ENCODE measurements at places on chromosomes 3 and 15.

DNA sequence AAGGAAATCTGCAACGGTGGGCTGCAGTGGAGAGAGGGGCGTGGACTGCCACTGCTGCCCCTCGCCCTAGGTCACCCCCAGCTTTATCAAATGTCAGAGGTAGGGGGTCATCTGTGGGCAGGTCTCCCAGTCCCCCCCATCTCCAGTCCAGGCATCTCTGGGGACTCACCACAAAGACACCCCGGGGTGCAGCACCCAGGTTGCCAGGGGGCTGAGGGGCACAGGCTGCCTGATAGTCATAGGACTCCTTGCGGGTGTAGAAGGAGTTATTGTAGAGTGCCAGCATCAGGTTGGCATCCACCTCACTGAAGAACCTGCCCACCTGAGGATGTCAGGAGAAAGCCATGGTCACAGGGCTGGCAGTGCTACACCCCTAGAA is 6.5 kb upstream of the TMEM115 start:
- DNase-seq, result no peak

DNA sequence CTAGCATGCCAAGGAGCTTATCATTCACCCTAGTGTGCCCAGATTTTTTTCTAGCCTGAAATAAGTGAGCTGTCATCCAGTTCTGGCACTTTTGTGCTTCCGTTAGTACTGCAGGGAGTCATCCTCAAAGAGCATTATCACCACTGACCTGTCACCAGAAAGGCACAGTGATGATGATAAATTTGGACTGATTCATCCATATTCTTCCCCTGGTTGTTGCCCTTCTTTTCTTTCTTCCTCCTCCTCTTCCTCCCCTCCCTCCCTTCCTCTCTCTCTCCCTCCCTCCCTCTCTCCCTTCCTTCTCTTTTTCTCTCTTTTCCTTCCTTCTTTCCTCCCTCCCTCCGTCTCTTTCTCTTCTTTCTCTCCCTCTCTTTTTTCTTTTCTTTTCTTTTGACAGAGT is 21.3 kb downstream of the SLC35G2 start:
- no peak for DNase-seq

- DNase-seq, result no peak
Observed at GRCh38 chr3:52551118-52551517, 14.7 kb downstream of the UQCC5 start.

DNA sequence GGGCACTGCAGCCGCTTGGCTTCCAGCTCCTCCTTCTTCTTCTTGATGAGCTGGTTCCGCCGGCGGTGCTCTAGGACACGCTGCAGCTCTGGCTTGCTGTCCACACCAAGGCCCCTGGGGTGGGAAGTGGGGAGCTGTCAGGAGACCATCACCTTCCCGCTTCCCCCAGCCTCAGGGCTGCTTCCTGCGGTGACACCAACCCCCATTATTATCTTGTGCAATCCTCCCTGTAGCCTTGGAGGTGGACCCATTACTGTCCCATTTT is 10.0 kb downstream of the FAM107A start:
- DNase-seq, result no peak

DNA sequence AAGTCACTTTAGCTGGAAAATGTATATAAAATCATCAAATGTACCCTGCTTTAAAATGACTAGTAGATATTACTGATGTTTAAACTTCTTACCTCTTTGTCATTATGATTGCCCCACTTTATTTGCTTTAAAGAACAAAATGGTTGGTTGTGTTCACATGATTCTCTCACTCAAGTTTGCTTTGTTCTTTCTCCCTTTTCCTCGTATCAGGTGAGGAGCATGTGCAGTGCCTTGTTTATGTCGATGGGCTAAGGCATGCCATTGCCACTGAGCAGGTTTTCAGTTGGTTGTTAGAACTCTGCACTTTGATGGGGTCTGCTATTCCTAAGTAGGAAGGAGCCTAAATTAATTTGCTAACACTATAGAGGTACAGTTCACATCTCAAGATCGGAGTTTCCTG is 5.3 kb downstream of the MAP2K5 start:
- DNase-seq, result no peak

- DNase-seq, result no peak
Observed at GRCh38 chr15:58423831-58424608, 7.8 kb upstream of the LIPC start.

DNA sequence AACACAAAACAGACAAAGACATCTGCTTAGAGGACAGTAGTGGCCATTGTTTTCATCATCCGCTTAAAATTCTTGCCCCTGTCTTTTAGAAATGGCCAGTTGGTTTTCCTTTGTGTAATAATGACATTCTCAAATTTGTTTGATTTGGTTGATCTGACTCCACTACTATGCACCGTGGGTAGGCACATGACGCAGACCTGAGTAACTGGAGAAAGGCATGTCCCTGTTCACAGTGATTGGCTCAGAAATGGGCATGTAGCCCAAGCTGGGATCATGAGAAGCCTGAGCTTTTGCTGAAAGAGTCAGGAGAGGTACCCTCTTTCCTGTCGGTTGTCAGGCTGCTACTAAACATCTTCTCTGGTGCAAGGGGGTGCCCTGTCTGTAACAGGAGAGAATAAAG is 36.6 kb upstream of the MAGI1 start:
- no peak for DNase-seq

GRCh38 chr3:23067116-23067515 is 136.0 kb upstream of the UBE2E2 start:
- DNase-seq, result no peak

DNA sequence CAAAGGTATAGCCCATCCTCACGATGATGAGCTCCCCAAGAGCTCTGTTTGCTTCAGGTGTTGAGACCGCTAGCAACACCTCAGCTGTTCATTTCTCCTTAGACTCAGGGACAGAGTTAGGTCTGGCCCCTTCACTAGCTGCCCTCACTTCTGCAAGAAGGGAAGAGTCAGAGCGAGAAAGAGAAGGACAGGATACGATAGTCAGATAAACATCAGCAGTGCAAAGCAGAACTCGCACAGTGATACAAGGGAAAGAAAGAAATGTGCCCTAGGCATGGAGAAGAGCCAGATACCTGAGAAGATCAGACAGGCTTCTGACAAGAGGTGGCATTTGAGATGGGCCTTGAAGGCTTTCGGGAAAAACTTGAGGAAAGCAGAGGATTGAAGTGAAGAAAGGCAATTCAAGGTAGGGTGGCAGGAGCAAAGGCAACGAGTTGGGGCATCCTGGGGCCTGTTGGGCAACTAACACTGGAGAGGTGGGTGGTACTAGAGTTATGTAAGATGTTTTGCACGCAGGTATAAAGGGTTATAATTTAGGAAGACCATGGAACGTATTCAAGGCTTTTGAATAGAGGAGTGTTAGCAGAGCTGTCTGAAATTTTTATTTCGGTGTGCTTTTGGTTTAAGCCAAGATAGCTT is 106.0 kb downstream of the PGPEP1L start:
- DNase-seq, result no peak

- DNase-seq, result no peak
Observed at GRCh38 chr3:53534676-53535400, 40.4 kb downstream of the CACNA1D start.

DNA sequence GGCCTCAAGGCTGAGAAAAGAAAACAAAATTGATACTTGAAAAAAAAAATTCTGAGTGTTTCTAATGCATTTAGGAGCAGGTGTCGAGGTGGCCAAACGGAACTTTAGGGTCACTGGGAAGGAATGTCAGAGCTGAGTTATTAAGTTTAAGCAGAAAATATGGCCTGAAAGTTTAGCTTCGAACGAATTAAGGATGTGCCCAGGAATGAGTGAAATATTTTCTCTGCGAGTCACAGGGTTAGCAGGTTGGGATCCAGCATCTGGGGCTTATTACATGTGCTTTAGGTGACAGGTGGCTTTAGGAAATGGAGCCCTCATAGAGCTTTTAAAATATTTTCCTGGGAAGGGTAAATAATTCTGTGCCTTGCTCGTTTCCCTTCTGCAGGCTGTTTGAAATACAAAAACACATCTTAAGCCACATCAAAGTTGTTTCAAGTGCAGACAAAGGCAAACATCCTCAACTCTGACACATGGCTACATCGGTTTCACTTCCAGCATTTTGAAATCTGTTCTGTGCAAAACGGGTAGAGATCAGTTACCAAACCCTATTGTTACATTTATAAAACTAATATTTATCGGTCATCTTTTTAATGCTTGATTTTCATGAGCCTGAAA is 143.1 kb upstream of the ARRDC4 start:
- DNase-seq, result no peak

- no peak for DNase-seq
Observed at GRCh38 chr3:3170998-3171397, 8.5 kb downstream of the CRBN start.

GRCh38 chr3:49930922-49931321 is 1.3 kb upstream of the MON1A start:
- DNase-seq, result no peak
